HS-5 (cell line): ENCODE measurements at places on chromosomes 2 and 18.

DNA sequence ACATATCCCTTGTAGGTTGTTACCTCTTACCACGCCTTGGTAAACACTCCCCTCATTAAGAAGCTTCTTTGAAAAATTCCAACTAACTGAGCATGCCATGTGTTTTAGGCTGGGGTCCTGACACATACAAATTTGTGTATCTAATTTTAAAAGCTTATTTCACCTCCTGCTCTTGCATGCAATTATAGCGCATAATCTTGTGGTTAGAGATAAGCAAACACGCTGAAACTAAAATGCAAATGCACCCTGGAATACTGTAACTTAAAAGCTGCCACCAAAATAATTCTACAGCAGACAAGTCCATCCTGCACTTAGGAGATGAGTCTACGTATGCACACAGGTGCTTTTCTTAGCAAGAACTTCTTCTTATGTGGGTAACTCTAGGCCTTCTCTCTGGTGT, 990.2 kb downstream of the TSN start:
- DNase-seq, result no peak

DNA sequence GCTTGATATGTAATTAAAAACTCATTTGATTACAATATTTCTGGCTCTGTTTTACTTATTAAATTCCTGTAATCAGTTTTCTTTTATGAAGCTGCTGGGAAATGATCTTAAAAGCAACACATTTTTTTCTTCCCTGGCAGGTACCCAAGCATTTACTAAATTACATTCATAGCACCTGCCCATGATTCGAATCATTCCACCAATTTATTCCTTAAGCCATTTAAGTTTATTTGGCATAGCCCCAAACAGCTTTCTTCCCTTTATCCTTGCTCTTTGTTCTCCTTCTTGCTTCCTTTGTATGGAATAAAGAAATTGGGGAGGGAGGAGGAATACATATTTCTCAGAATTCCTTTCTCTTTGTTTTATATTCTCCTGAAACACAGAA, 241.3 kb downstream of the AGPS start:
- DNase-seq, result no peak

DNA sequence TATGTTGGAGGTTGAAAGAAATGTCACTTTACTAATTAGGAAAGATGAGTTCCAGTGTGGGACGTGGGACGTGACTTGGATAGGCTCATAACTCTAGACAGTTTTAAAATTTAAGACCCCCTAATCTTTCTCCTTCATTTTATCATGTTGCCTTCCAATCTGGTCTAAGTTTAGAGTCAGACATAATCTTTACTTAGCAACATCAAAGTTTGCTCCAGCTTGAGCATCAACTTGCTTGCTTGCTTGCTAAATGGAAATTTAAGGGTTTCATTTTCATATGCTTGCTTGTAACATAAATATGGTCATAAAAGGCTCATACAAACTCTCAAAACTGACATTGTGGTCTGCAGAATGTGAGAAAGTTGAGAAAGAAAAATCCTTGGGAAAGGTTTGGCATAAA, 428.9 kb downstream of the EPHA4 start:
- no peak for DNase-seq

GRCh38 chr2:146950911-146951310, 893.9 kb upstream of the ACVR2A start:
- DNase-seq, result no peak

GRCh38 chr2:28451793-28452533, 43.9 kb upstream of the PLB1 start:
- no peak for DNase-seq

GRCh38 chr18:36095936-36096519, 28.7 kb upstream of the RPRD1A start:
- DNase-seq, result peak; percentile 13

DNA sequence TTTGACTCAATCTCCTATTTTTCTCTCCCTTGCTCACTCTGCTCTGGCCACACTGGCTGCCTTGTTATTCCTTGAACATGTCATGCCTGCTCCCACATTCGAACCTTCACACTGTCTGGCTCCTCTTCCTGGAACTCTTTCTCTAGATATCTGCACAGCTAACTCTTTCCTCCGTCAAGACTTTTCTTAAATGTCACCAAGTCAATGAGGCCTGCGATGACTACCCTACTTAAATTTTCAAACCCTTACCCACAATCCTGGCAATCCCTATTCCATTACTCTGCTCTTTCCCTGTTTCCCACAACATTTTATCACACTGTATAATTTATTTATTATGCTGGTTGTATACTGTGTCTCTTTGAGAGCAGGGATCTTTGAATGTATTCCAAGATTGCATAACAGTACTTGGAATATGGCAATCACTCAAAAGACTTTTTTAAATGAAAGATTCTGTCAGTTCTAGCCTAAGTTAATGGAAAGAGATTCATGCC, 206.2 kb downstream of the SRBD1 start:
- DNase-seq, result no peak

DNA sequence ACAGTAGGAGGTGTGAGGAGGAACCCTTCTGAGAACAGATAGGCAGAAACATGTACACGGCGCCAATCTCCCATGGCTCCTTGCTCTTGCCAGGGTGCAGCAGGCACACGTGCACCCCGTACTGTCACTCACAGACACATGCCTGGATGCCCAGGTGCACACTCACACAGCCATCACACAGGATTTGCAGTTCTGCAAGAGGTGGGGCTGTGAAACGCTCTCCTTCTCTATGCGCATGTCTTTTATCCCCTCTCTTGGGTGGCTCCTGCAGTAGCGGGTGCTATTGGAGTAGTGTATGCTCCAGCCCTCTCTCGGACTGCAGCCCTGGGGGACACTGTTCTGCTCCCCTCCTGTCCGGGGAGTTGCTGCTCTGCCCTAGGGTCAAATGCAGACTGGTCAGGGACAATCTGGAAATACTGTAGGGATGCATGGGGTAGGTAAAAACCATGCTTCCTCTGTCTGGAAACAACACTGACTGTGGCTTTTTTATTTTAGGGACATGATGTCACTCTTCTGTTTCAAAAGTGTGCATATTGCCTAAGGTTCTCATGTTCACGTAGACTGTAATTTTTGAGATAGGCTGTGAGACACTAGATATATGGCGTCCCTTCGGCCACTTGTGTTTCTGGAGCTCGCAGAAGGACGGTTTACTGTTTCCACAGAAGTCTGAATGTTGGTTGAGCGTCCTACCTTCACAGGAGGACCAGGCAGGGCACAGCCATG, 118.5 kb downstream of the PRKCE start:
- DNase-seq, result no peak

- DNase-seq, result no peak
These were observed 9.7 kb downstream of the TCF23 start for GRCh38 chr2:27158468-27158867.

DNA sequence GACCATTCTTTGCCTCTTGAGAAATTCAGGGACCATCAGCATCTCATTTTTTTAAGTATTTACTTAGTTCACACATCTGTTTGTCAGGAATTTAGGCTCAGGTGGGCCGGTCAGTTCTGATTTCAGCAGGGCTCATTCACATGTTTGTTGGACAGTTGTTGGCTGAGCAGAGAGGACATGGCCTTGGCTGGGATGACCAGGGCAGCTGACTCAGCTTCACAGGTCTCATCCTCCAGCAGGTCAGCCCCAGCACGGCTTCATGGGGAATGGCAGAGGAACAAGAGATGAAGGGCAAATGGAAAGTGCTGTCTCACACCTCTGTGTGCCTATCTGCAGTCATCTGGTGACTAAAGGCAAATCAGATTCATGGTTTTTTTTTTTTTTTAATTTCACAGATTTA, 136.1 kb upstream of the TMEM200C start:
- DNase-seq, result no peak

- DNase-seq, result no peak
These were observed 165.6 kb downstream of the TMEFF2 start for GRCh38 chr2:192029089-192029488.

DNA sequence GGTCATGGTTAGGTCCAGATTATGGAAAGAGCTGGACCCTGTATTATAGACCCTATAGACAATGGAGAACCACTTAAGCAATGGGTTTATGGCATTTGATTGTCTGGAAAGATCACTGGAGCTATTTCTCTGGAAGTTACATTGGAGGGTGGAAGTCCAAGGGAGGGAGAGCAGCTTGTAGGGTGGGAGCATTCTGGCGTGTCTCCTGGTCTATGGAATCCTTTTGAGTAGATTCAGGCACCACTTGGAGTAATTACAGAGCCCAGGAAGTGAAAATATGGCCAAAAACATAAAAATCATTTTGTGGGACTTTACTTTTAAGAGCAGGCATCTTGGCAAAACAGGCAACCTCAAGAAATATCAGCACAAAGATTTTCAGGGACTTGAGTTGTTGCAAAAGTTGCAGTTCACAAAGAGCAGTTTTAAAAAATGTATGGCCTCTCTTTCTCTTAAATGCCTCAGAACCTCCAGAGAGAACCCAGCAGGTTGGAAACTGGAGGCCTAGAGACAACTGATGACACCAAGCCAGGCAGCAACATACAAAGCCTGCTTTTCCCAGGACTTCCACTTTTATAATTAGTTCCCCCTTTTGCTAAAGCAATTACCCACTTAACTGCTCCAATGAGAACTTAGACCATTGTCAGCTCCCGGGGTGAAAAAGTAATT, 331.0 kb downstream of the MYCN start:
- no peak for DNase-seq

DNA sequence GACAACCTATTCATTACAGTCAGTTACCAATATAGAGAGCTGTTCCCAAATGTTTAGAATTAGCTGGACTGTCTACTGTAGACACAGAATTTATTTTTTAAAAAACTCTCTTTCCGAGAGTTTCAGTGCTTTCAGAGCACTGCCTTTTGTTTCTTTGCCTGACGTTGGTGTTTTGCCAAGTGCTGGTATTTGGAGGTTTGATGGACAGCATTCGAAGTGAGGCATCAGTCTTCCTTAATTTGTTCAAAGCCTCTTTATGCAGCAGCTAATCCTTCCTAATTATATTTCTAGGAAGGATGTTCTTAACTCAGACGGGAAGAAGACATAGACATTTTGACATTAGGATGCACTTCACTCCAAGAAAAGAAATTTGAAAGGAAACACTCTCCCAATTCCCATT, 83.2 kb downstream of the LTBP1 start:
- DNase-seq, result no peak

GRCh38 chr2:152694161-152694661, 23.1 kb downstream of the PRPF40A start:
- DNase-seq, result peak; percentile 76

DNA sequence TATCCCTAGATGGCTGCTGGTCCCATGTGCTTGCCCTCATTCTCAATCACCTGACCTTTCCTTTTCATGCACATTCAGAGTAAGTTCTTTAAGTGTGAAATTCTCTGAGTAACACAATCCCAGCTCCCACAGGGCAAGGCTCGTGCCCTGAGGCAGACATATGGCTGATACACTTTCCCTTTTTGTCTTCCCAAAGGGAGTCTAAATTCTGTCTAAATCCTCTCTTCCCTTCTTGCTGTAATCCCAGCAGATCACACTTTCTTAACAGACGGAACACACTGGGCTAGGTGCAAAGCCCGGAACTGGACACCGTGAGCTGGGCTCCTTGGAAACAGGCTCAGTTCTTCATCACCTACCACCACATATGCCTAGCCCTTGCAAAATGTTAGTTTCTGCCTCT, 147.6 kb downstream of the GALNT14 start:
- DNase-seq, result no peak

GRCh38 chr2:226739545-226740030, 60.0 kb downstream of the IRS1 start:
- no peak for DNase-seq

DNA sequence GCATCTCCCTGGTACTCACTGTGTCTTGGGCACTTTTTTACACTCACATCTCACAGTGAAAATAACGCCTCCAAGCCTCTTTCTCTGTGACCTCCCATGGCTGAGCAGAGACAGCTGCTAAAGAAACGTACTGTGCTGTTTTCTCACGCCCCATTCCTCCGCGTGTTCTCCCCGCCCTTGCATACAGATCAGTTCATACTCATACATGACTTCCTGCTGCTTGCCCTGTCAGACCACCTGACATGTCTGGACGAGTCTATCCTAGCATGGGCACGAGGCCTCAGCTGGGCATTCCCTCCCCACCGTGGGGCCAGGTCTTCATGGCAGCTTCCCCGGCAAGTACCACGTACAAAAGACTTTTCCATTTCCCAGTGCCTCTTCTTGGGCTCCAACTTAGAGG, 21.2 kb upstream of the IL1A start:
- no peak for DNase-seq

DNA sequence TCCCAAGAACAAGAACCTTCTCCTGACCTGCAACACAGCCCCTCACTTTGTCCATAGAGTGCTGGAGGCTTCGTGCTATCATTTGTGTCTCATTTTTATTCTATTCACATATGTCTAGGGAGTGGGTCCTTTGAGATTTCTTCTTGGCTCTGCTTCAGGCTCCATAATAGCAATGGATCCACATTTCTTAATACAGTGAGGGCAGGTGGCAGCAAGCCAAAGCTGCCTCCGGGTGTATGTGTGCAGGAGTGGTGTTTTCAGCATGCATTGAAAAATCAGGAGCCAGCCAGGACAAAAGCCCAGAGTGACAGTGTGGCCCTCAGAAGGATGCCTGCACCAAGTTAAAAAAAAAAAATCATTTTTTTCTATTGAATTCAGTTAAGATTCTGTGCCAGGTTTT, 115.1 kb upstream of the PELI1 start:
- no peak for DNase-seq

DNA sequence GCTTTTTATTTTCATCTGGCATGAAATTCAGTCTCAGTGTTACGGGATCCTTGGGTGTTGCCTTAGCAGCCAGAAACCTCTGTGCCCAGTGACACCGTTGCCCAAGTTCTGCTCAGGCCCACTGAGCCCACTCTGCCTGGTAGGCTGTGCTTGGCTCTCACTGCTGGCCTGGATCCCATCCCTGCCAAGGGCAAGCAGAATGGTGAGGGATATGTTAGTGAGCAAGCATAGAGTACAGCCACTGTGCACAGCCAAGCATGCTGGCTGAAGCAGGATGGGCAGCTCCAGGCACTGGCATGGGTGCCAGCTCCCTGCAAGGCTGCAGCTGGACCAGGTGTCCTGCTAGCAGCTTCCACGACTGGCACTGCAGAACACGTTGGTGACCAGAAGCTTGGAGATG, 194.7 kb upstream of the TFPI start:
- DNase-seq, result no peak

DNA sequence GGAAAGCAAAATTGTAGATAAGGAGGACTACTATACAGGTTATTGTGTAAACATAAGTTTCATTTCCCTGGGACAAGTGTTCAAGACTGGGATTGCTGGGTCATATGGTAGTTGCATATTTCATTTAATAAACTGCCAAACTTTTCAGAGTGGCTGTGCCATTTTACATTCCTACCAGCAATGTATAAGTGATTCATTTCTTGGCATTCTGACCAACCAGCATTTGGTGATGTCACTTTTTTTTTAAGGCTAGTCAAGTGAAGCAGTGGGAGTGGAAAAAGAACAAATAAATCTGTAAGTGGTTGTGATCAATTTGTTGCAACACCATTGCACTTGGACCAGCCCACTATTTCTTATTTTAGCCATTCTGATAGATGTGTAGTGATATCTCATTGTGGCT, 5.2 kb upstream of the CHCHD5 start:
- DNase-seq, result peak; percentile 97

- no peak for DNase-seq
These were observed 1.3 kb downstream of the CIAO1 start for GRCh38 chr2:96267159-96267971.

GRCh38 chr18:49751427-49752094, 61.8 kb downstream of the ACAA2 start:
- no peak for DNase-seq

GRCh38 chr2:62343206-62343605, 147.3 kb downstream of the B3GNT2 start:
- DNase-seq, result no peak

GRCh38 chr2:201880579-201880978, 74.2 kb downstream of the CDK15 start:
- no peak for DNase-seq
